ENCODE measurements at places on chromosomes 2 and 18. TPM values are rescaled to one million over a fixed set of nuclear protein-coding genes. Genes with fewer than 3 reads are reported as not detected.

The TANC1 gene
- polyA plus RNA-seq, result 24.0 TPM

The RAX gene
- 0.13 TPM for polyA plus RNA-seq

The SLC9A4 gene
- not detected for polyA plus RNA-seq

The PLA2R1 gene
- polyA plus RNA-seq, result 1.0 TPM

The ADRA2B gene
- polyA plus RNA-seq, result 2.2 TPM

The PJVK gene
- 3.2 TPM for polyA plus RNA-seq

The PKDCC gene
- 183 TPM for polyA plus RNA-seq

The SOWAHC gene
- polyA plus RNA-seq, result 13.0 TPM

The TCF7L1 gene
- polyA plus RNA-seq, result 40.6 TPM

The DUSP19 gene
- polyA plus RNA-seq, result 1.9 TPM

The SP110 gene
- 17.5 TPM for polyA plus RNA-seq

The LYG2 gene
- 0.30 TPM for polyA plus RNA-seq

The ANKRD29 gene
- polyA plus RNA-seq, result 3.6 TPM

The NTSR2 gene
- polyA plus RNA-seq, result not detected

The GAREM1 gene
- polyA plus RNA-seq, result 10.9 TPM

The EVX2 gene
- 0.10 TPM for polyA plus RNA-seq

The GPR17 gene
- 5.8 TPM for polyA plus RNA-seq

The ERBB4 gene
- 7.9 TPM for polyA plus RNA-seq

The PLGLB2 gene
- polyA plus RNA-seq, result 2.4 TPM

The PFN4 gene
- polyA plus RNA-seq, result 1.6 TPM

The FLACC1 gene
- polyA plus RNA-seq, result 1.6 TPM

The TNS1 gene
- polyA plus RNA-seq, result 121 TPM

The SOX11 gene
- 31.3 TPM for polyA plus RNA-seq

The FAM228B gene
- polyA plus RNA-seq, result 14.1 TPM

The DSEL gene
- polyA plus RNA-seq, result 4.0 TPM

The HAT1 gene
- 43.9 TPM for polyA plus RNA-seq

The CCDC195 gene
- polyA plus RNA-seq, result not detected

The ASB18 gene
- polyA plus RNA-seq, result 11.0 TPM

The SERPINB10 gene
- polyA plus RNA-seq, result 0.45 TPM

The AKAIN1 gene
- polyA plus RNA-seq, result not detected

The CDH19 gene
- 1.5 TPM for polyA plus RNA-seq

The REEP1 gene
- polyA plus RNA-seq, result 57.4 TPM

The ALK gene
- 0.10 TPM for polyA plus RNA-seq

The ATAD2B gene
- 12.7 TPM for polyA plus RNA-seq

The ALLC gene
- polyA plus RNA-seq, result not detected

The SERPINB4 gene
- polyA plus RNA-seq, result not detected

The MALL gene
- 9.0 TPM for polyA plus RNA-seq

The PARD6G gene
- polyA plus RNA-seq, result 7.6 TPM

The NEU2 gene
- polyA plus RNA-seq, result not detected

The SPHKAP gene
- polyA plus RNA-seq, result 14.1 TPM

The CFC1 gene
- not detected for polyA plus RNA-seq

The CKAP2L gene
- 6.6 TPM for polyA plus RNA-seq

The ATRAID gene
- polyA plus RNA-seq, result 94.2 TPM

The CPO gene
- 0.48 TPM for polyA plus RNA-seq

The FAM237A gene
- not detected for polyA plus RNA-seq

The CYP27A1 gene
- 23.5 TPM for polyA plus RNA-seq

The MYO3B gene
- polyA plus RNA-seq, result 0.79 TPM

The PLCD4 gene
- polyA plus RNA-seq, result 29.5 TPM

The IL1RL1 gene
- 0.28 TPM for polyA plus RNA-seq

All from muscle of leg (tissue), 16 donors.